Lower leg skin (tissue), 4 donors: ENCODE measurements at places on chromosomes 12 and 14. TPM values are rescaled to one million over a fixed set of nuclear protein-coding genes. Genes with fewer than 3 reads are reported as not detected.

Gene GLIPR1L2
- total RNA-seq = 1.0 TPM

Gene LRP1
- total RNA-seq = 156 TPM

- DNase-seq = no peak
Observed at GRCh38 chr12:74483057-74483456, 54.6 kb upstream of the ATXN7L3B start.

- no peak for DNase-seq
Observed at GRCh38 chr14:90781344-90781761, 34.9 kb downstream of the TTC7B start.
